Left ventricle myocardium inferior (tissue), 1 donor: ENCODE measurements at places on chromosomes 2 and 18. TPM values are rescaled to one million over a fixed set of nuclear protein-coding genes. Genes with fewer than 3 reads are reported as not detected.

Gene GAREM2
- total RNA-seq: 0.93 TPM

Gene CYP27C1
- 0.11 TPM for total RNA-seq

Gene PSTPIP2
- total RNA-seq: 1.8 TPM

Gene NOL4
- not detected for total RNA-seq

Gene SLC40A1
- total RNA-seq: 44.0 TPM

Gene STEAP3
- 7.1 TPM for total RNA-seq

Gene CDKL4
- total RNA-seq: 0.66 TPM

Gene IL36B
- total RNA-seq: not detected

Gene CNGA3
- total RNA-seq: not detected

GRCh38 chr2:170217778-170218251, 39.9 kb downstream of the MYO3B start:
- DNase-seq: no peak

DNA sequence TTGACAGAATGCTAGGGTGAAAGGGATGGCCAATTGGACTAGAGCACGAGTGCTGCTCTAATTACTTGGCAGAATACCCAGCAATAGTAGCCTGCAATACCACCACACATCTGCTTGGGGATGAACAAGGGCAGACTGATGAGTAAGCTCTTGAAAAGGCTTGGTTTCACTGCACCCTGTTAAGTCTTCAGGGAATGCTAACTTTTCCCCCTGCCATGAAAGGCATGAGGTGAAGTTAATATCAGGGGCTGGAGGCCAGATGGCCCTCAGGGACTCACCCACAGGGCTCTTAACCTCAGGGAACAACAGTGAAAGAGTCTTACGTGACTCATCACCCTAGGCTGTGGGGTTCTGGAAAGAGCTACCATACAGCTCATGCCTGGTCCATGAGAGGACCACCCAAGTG, 51.7 kb upstream of the MYL1 start:
- no peak for DNase-seq

GRCh38 chr18:37297106-37297505, 268.5 kb downstream of the CELF4 start:
- DNase-seq: no peak

GRCh38 chr2:222518570-222519381, 94.4 kb downstream of the SGPP2 start:
- no peak for DNase-seq

DNA sequence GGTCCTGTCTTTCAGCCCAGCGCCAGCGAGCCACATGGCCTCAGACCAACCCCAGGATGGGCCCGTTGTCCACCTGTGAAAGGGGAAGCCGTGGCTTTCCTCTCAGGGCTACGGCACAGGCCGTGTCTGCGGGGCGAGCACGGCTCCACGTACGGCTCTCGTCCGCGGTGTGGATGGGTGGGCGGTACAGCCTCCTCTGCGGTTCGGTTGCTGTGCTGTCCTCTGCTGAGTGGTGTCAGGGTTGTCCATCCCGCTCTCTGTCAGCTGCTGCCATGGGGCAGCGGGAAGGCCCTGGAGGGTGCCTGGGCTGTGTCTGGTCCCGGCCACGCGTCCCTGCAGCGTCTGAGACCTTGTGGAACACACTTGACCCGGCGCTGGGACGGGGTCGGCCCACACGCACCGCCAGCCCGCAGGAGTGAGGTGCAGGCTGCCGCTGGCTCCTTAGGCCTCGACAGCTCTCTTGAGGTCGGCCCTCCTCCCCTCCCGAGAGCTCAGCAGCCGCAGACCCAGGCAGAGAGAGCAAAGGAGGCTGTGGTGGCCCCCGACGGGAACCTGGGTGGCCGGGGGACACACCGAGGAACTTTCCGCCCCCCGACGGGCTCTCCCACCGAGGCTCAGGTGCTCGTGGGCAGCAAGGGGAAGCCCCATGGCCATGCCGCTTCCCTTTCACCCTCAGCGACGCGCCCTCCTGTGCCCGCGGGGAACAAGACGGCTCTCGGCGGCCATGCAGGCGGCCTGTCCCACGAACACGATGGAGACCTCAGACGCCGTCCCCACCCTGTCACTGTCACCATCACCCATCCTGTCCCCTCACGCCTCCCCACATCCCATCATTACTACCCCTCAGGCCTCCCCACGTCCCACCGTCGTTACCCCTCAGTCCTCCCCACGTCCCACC, 128.7 kb downstream of the NFATC1 start:
- no peak for DNase-seq

GRCh38 chr2:185583058-185583816, 155.4 kb upstream of the FSIP2 start:
- no peak for DNase-seq

GRCh38 chr2:153963256-153963655, 91.5 kb downstream of the GALNT13 start:
- DNase-seq: no peak

DNA sequence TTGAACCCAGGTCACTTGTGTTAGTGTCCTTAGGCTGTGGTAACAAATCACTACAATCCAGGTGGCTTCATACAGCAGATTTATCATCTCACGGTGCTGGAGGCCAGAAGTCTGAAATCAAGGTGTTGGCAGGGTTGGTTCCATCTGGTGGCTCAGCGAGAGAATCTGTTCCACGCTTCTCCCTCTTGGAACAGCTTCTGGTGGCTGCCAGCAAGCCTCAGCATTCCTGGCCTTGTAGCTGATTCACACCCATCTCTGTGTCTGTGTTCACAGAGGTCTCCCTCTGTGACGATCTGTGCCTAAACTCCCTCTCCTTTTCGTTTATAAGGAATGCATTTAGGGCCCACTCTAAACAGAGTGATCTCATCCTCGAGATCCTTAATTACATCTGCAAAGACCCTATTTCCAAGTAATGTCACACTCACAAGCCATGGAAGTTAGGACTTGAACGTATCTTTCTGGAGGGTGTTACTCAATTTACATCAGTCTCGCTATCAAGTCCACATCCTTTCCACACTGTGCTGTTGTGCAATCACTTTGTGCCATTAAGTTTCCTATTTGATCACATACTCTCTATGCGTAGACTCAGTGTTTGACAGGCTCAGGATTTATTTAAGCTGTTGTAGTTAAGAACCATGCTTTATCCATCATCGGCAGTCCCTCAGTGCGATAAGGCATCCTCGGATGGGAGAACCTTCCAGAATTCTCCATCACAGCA, 164.4 kb downstream of the SOCS6 start:
- no peak for DNase-seq

DNA sequence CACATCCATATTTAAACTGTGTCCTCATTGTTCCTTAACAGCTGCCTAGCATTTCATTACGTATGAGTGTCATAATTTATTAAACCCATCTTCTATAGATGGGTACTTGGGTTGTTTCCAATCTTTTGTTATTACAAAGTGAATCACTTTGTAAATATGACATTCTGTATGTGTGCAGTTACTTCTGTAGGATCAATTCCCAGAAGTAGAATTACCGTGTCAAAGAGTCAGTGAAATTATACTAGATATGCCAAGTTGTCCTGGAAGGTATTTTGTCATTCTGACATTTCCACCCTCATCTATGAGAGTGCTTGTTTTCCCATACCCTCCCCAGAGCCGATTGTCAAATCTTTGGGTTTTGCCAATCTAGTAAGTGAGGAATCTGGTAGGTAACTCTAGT, 194.5 kb upstream of the APCDD1 start:
- DNase-seq: no peak

- no peak for DNase-seq
These were observed 37.3 kb upstream of the REL start for GRCh38 chr2:60844105-60844504.

GRCh38 chr2:136225950-136226835, 108.2 kb upstream of the CXCR4 start:
- DNase-seq: no peak

DNA sequence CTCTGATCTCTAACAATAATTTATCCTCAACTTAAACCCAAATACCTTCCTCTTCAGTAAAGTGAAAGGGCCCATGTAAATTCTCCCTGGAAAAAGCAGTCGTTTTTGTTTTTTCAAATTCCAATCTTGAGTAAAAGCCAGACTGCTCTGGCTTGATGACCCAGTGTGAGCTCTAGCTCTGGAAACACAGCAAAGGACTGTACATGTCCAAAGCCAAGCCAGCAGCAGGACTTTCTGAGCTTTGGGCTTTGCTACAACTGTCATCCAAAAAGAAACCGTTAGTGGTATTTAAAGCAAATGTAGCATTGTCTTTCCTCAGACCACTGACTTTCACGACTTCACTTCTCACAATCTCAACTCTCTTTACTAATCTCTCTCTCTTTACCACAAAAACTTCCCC, 25.4 kb downstream of the SH3YL1 start:
- no peak for DNase-seq

GRCh38 chr2:159946326-159946999, 116.0 kb downstream of the PLA2R1 start:
- DNase-seq: no peak

- DNase-seq: no peak
These were observed 117.6 kb upstream of the RASGRP3 start for GRCh38 chr2:33358878-33359277.

- DNase-seq: no peak
These were observed 5.0 kb upstream of the NTSR2 start for GRCh38 chr2:11674983-11675382.

- no peak for DNase-seq
These were observed 154.2 kb upstream of the DLX2 start for GRCh38 chr2:172256886-172257285.

GRCh38 chr2:149036507-149037293, 1.8 kb upstream of the LYPD6B start:
- no peak for DNase-seq

GRCh38 chr2:10489842-10490555, 41.9 kb upstream of the ODC1 start:
- DNase-seq: no peak

DNA sequence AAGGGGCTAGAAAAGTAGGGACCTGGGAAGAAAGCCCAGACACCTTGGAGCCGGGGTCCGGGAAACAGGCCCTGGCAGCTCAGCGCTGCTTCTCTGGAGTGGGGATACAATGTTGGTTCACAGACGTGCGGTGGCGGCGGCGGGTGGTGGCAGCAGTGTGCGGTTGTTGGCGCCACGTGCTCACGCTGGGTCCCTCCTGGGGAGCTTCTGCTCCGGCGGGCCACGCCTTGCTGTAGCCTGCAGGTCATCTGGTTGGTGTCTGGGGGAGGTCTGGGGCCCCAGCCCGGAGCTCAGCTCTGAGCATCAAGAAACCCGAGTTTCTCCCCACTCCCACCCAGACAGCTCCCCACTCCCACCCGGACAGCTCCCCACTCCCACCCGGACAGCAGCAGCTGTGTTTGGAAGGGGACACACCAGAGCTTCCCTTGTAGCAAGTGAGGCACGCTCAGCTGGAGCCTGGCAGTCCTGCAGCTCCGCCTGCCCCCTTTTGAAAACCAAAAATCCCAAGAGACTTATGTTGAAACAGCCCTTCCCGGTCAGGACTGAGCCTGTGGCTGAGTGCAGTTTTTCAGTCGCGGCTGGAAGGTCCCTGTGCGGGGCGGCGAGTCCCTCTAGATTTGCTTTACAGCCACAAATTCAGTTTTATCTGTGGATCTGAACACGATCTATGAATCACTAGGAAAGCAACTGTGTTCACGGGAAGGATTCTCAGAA, 46.9 kb downstream of the NFATC1 start:
- DNase-seq: no peak

GRCh38 chr2:120863661-120864320, 128.1 kb downstream of the GLI2 start:
- DNase-seq: peak; percentile 44
